ENCODE measurements at places on chromosomes 2 and 18.

DNA sequence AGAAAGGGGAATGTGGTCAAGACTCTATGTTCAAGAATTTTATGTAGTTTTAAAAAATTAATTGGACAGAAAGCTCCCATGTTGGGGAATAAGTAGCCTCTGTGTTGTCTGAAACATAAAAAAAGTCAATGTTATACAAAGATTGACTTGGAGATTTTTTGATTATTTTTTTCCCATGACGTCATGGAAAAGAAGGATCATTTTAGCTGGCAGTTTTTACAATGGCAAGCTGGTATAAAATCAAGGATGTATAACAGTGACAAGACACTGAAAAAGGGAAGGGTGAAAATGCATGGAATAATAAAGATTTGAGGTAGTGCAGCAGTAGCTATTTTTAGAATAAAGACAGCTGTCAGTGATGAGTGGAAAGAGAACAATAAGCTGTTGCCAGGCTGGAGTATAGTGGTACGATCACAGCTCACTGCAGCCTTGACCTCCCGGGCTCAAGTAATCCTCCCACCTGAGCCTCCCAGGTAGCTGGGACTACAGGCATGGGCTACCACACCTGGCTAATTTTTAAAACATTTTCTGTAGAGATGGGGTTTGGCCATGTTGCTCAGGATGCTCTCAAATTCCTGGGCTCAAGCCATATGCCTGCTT lies 9.2 kb downstream of the SLC39A10 start:
- no peak for DNase-seq

GRCh38 chr2:174621323-174621722 lies 23.7 kb upstream of the WIPF1 start:
- no peak for DNase-seq

DNA sequence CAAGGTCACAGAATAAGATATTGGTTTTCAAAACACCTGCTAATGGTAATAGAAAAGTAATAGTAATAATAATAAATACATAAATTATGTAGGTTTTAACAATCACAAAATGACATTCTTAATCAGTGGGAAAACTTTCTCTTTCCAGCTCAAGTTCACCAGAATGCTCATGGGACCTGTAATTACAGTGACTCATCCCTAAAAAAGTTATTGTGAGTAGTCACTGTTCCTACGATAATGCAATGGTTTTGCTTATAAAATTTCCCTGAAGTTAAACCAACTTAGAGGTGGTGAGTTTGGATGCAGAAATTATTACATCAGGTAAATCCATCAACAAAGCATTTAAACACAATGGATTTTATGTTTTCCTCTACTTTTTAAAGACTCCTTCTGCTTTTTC lies 502.3 kb downstream of the PID1 start:
- DNase-seq: no peak

DNA sequence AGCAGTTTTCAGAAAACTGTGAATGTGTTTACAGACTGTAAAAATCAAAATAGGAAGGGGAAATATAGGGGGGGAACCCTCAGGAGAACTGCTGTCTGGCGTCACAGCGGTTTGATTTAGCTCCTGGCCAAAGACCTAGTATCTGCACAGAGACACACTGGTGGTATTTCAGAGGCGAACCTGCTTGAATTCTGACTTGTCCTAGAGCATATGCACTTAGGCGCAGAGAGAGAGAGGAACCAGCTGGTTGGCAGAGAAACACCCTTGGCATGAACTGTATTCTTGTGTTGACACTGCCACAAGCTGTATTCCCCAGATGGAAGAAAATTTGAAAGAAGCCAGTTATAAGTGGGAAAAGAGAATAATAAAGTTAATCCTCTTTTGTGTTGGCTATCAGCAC lies 506.5 kb upstream of the NRP2 start:
- no peak for DNase-seq

DNA sequence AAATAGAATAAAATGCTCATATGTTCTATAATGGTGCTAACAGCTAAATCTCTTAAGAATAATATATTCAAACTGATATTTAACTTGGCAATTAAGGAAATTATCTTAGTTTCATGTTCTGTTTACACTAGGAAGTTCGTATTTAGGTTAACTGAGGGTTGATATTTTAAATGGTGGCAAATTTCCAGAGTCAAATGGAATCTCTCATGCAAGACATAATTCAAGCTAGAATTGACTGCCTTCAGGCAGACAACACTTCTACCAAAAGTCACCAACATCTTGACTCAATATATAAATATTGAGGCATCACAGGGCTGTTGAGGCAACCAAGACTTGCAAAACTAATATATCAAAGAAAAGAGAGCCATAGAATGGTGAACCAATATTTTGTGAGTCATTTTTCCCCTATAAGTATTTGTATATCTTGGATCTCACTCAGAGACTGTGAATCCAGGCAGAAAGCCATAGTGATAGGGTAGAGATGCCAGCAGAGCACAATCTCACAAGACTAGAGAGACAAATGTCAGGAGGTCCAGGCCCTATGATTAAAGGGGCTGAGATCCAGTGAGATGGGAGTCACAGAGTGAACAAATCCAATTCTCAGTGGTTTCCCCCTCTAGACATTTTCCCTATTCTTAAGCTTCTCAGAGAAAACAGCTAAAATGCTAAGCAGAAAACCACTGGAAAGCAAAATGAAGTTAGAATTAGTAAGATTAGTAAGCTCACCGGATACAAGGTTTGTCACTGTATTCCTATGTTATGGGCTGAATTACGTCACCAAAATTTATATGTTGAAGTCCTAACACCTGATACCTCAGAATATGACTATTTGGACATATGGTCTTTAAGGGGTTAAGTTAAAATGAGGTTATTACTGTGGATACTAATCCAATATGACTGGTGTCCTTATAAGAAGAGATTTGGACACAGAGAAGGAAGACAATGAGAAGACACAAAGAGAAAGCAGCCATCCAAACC lies 358.2 kb upstream of the UBE2E3 start:
- no peak for DNase-seq

DNA sequence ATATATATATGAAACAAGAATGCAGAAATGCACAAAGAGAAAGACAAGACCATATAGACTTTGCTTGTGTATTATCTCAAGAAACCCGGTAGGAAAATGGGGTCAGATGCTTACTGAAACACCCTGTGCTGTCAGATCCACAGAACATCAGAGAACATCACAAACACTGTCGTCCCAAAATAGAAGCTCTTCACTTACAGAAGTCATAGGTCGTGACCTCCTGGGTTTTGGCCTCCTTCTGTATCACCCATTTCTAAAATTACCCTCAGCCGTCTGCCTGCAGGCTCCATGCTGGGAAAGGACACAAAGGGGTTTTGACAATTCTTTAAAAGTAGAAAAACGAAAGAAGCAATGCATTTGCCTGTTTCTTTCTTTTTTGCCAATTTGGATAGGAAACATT lies 137.9 kb downstream of the PAX3 start:
- no peak for DNase-seq

GRCh38 chr2:144890828-144891227 lies 370.9 kb upstream of the ZEB2 start:
- no peak for DNase-seq

DNA sequence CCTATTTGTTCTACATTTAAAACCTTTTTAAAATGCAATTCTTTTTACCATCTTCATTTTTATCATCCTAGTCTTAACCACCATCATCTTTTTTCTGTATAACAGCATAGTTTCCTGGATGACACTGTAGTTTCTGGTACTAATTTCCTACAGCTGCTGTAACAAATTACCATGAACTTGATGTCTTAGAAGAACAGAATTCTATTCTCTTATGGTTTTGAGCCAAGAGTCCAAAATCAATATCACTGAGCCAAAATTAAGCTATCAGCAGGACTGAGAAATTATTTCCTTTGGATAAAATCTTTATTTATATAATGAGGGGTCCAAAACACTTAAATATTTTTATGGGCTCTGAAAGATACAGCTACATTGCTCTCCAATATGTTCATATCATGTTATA lies 539.3 kb downstream of the METTL4 start:
- no peak for DNase-seq

DNA sequence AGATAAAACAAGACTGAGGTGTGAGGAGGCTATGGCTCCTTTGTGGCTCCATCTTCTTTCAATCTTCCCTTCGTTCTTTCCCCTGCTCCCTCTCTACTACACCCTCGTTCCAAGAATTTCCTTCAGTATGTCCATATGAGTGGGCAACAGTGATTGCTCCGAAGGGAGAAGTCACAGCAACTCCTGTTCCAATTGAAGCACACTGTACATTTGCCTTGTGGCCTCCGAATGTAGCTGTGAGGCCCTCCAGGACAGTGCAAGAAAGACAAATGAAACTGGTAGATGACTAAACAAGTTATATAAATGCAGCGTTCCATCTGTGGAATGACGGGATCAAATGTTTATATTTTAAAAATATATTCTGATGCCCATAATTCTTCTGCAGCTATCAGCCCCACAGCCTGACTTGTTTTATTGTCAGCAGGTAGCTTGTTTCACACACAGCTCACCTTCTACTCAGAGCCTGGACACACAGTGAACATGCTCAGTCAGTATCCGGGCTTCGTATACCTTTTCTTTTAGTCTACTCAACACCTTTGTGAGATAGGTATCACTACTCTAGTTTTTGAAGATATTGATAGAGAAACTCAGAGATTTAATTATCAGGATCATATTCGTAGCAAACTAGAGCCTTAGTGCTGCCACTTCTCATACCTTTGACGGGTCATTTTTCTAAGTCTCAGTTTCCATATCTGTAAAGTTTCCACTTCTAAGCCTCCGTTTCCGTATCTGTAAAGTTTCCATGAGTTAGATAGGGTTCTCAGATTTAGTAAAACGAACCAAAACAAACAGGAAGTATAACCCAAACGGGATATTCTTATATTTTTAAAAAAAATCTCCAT lies 216.7 kb upstream of the STON1 start:
- no peak for DNase-seq

- DNase-seq: peak; percentile 24
Observed at GRCh38 chr2:232927793-232928550, 57.9 kb downstream of the SNORC start.

GRCh38 chr18:3177902-3178687 lies 41.7 kb downstream of the MYOM1 start:
- DNase-seq: peak; percentile 16

DNA sequence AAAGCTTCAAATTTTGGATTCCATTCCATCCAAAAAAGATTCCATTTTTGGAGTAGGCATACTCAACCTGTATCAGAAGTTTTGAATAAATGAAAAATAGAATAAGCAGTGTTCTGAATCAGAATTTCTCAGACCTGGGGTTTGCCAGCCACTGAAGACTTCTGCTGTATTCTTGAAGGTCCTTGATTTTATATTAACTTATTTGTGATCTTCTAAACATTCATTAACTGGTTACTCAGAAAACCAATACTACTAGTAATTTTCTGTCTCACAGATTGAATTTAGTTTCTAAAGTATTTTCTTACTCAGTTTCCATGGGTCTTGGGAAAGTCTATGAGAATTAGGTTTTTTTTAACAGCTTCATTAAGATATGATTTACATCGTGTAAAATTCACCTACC lies 60.9 kb downstream of the RIF1 start:
- no peak for DNase-seq

- no peak for DNase-seq
Observed at GRCh38 chr2:231397011-231397927, 1.8 kb downstream of the B3GNT7 start.

DNA sequence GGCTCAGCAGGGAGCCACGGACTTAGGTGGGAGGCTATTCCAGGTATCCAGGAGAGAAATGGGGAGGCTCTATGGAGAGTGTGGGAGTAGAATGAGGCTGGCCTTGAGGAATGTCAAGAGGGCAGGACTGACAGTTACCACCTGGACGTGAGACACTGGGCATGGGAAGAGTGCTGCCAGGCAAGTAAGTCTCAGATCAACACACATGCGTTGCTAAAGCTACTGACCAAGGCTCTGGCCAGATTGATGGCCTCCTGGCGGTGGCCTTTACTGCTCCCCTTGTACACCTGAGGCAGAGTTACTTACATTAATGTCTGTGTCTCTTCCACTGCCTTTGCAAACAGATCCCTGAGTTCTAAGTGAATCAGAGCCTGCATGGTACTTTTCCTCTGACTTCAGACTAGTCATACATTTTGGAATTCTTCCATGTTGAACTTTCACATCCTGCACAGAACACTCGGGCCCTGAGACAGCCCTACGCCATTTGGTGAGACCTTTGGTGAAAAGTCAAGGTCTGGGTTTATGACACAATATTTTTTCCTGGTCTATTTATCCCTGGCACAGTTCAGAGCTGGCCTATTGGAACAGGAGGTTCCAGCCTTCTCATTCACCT lies 398.8 kb upstream of the TRIB2 start:
- DNase-seq: no peak

DNA sequence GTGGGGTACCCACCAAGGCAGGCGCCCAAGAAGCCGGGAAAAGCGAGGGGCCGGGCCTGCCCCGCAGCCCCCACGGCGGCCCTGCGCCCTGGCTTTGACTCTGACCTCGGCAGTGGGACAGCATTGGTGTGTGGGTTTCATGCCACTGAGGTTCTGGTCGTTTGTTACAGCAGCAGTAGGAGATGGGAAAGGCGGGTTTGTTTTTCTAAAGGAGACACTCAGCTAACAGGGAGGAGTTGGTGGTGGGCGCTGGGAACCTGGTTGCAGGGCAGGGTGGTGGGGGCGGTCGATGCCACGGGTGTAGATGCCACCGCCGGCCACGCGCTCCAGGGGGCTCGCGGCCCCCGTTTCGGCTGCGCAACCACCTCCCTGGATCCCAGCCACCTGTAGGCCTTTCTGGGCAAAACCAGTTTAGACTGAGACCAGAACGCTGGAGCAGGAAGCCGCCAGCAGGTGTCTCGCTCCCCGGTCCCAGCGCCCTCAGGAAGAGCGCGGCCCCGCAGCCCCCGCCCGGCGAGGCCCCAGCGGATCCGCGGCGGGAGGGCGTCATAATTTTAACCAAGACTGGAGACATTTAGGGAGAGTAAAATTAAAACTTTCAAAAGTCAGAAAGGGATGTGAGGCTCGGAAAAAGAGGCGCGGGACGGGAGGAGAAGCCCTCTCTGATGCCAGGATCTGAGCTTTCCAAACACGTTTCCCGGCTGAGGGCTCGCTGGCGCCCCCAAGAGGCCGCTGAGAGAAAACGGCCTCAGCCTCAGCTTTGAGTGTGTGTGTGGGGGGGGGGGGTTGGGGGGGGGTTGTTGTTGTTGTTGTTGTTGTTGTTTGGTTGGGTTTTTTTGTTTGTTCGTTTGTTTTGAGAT lies 17.4 kb downstream of the CIDEA start:
- peak; percentile 54 for DNase-seq

GRCh38 chr2:55922291-55922907 lies 1.2 kb downstream of the EFEMP1 start:
- no peak for DNase-seq

GRCh38 chr2:216694082-216694825 lies 1.1 kb downstream of the IGFBP5 start:
- DNase-seq: peak; percentile 55

GRCh38 chr2:134117676-134118075 lies 136.2 kb upstream of the MGAT5 start:
- DNase-seq: no peak

DNA sequence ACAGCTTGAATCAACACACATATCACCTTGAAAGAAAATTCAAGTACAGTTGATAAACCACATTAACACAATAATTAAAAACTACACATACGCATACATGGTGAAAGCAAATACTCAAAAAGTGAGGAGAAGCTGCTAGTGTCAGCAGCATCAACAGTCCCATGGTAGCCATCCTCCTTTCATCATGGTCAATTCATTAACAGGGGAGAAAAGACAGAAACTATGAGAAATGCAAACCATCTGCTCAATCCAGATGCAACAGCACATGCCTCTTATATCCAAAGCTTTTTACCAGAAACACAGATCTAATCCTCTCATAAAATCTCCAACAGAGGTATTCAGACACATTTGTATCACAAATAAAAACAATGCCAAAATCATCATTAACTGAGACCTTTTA lies 81.9 kb upstream of the CHRNA1 start:
- no peak for DNase-seq

All from anterior cingulate cortex (tissue), 58 donors.